ENCODE measurements at places on chromosomes 1 and 21.

- no peak for DNase-seq
Measured at GRCh38 chr1:181551249-181551648, 67.9 kb downstream of the CACNA1E start.

DNA sequence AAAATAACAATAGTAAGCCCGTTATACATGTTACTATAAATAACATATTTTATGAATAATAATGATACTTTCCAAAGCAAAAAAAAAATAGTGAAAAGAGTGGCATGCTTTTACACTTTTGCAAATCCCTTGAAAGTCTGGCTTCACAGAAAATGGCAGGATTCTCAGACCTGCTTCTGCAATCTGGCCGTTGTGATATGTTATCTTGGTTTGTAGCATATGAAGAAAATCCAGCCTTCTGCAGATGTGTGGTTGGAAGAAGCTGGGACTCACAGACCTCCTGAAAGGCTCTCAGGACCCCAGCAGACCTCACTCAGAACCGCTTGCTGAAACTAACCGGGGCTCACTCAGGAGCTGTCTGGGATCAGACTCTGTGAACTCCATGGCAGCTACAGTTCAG lies 256.0 kb upstream of the TMEM51 start:
- no peak for DNase-seq

DNA sequence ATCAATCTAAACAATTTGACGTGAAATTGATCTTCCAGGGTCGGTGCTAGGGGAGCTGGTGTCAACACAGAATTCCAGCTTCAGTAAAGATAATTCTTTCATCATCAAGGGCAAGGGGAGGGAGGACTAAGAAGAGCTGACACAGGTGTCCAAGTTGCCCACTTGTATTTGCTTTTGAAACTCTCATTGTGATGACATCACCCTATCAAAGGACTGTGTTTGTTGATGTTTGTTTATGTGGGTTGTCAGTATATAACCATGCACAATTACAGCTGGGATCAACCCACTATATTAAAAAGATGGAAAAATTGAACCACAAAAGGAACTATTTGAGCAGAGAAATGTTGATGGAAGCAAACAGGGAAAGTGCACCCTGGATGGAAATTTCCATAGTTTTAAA lies 48.8 kb downstream of the ZC3H11B start:
- no peak for DNase-seq

DNA sequence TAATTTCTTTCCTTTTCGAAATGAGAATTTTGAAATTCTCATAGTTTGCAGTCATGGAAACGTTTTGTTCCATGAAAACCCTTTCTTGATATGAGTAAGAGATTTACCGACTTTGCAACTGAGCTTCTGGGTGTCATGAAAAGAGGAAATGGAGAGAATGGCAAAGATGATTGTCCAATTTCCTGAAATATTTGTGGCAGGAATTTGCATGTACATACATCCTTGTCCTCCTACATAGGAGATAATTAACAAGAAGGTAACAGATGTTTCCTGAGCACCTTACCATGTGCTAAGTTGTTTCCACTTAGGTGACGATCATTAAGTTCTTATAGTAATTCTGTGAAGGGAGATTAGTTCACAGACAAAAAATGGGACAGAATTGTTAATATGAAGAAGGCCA lies 170.7 kb downstream of the NEGR1 start:
- no peak for DNase-seq

Data from stimulated activated CD4-positive, alpha-beta T cell treated with anti-CD3 and anti-CD28 coated beads, TNF-alpha, amount 100 ng/mL, for 1 hour (primary cell).